ENCODE measurements at places on chromosomes 1 and 21. TPM values are rescaled to one million over a fixed set of nuclear protein-coding genes. Genes with fewer than 3 reads are reported as not detected.

The ETV3L gene
- not detected for total RNA-seq

The IFI44L gene
- total RNA-seq, result 7.5 TPM

The SLC5A9 gene
- not detected for total RNA-seq

The FPGT gene
- 9.3 TPM for total RNA-seq

The PGBD5 gene
- total RNA-seq, result not detected

The MNDA gene
- total RNA-seq, result 0.13 TPM

The TMPRSS3 gene
- total RNA-seq, result 2.0 TPM

The USP21 gene
- 25.0 TPM for total RNA-seq

The NEK2 gene
- total RNA-seq, result 2.0 TPM

The MUTYH gene
- total RNA-seq, result 57.0 TPM

The C1orf56 gene
- 1.1 TPM for total RNA-seq

The EXTL2 gene
- 4.5 TPM for total RNA-seq

The OR10Z1 gene
- not detected for total RNA-seq

The TBX15 gene
- total RNA-seq, result not detected

The CDK18 gene
- total RNA-seq, result 1.9 TPM

The AKR1A1 gene
- total RNA-seq, result 243 TPM

The EVA1C gene
- total RNA-seq, result 15.3 TPM

The BMP8B gene
- 0.24 TPM for total RNA-seq

All from activated T-cell treated with anti-CD3 and anti-CD28 coated beads, Interleukin-2, amount 50 U/mL, for 4 hours (primary cell).